ENCODE measurements at places on chromosomes 1 and 21. TPM values are rescaled to one million over a fixed set of nuclear protein-coding genes. Genes with fewer than 3 reads are reported as not detected.

DNA sequence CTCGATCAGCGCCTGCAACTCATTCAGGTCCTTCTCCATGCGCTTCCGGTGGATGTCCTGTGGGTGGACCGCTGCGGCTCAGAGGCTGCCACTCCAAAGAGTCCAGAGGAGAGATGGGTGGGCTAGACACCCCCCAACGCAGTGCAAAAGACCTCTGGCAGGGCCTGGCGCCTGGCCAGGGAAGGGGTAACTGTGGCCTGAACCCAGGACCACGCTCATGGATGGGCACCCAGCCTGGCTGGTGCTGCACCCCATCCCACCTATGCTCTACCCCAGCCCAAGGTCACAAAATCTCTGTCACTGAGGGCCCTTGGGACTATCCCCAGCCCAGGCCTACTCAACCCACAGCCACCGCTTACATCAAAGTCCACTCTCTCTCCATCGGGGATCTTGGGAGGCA lies 12.2 kb downstream of the TNNT2 start:
- no peaks in the 10 kb centered on the region for H3K4me1 ChIP-seq
- no peak for DNase-seq
- no peak overlapping the region for H3K27ac ChIP-seq
- no peaks in the 10 kb centered on the region for H3K27me3 ChIP-seq
- H3K4me3 ChIP-seq: no peak overlapping the region
- H3K36me3 ChIP-seq: no peaks in the 10 kb centered on the region

DNA sequence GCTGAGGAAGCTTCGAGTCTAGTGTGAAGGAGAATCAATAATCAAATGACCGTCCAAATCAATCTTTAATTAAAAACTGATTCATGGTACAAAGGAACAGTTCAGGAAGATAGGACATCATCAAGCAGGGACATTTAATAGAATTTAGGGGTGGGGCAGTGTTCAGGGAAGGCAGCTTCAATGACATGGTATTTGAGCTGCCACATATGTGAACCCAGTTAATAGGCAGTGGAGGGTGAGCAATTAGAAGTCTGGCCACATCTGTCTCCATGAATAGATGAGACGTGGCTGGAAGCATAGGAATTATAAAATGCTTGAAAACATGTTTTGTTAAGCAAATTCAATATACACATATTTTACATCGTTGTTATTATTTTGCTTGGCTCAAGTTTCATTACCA lies 362.7 kb downstream of the PRDM2 start:
- H3K4me3 ChIP-seq: no peak overlapping the region
- H3K27ac ChIP-seq: no peak overlapping the region
- no peaks in the 10 kb centered on the region for H3K4me1 ChIP-seq
- no peaks in the 10 kb centered on the region for H3K36me3 ChIP-seq
- no peaks in the 10 kb centered on the region for H3K27me3 ChIP-seq
- DNase-seq: no peak

Gene DYRK1A
- 79.9 TPM for total RNA-seq

Gene OR10Z1
- not detected for total RNA-seq

GRCh38 chr1:230123280-230124185 lies 56.5 kb downstream of the GALNT2 start:
- DNase-seq: no peak
- no peaks in the 10 kb centered on the region for H3K27me3 ChIP-seq
- no peak overlapping the region for H3K4me3 ChIP-seq
- peaks cover 39% of the 10 kb centered on the region for H3K4me1 ChIP-seq

DNA sequence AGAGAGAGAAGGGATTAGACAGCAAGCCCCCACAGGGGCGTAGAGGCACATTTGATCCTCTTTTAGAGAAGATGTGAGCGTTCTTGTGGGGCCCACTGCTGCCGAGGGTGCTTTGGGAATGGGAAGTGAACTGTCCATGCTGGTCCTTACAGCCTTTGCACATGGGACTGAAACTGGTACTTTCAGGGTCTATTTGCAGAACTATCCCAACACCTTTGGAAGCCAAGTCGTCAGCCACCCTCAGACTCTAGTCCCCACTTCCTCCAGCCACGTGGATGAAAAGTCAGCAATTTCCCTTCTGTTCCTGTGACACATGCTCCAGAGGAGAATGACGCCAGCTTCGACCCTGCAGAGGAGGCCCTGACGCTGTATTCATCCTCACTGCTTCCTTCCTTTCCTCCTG lies 2.6 kb upstream of the RAB7B start:
- H3K36me3 ChIP-seq: no peaks in the 10 kb centered on the region
- no peak for DNase-seq
- H3K4me3 ChIP-seq: no peak overlapping the region
- peaks cover 20% of the 10 kb centered on the region for H3K4me1 ChIP-seq
- H3K27me3 ChIP-seq: no peaks in the 10 kb centered on the region
- no peak overlapping the region for H3K27ac ChIP-seq

Gene KRTAP12-2
- total RNA-seq: not detected

- H3K4me3 ChIP-seq: no peak overlapping the region
- H3K36me3 ChIP-seq: no peaks in the 10 kb centered on the region
- no peak overlapping the region for H3K27ac ChIP-seq
- no peaks in the 10 kb centered on the region for H3K4me1 ChIP-seq
These were observed 18.5 kb downstream of the SELL start for GRCh38 chr1:169692756-169693460.

- no peaks in the 10 kb centered on the region for H3K36me3 ChIP-seq
- no peak overlapping the region for H3K4me3 ChIP-seq
- no peaks in the 10 kb centered on the region for H3K27me3 ChIP-seq
- H3K27ac ChIP-seq: no peak overlapping the region
- H3K4me1 ChIP-seq: peaks cover 3% of the 10 kb centered on the region
- DNase-seq: no peak
These were observed 50.6 kb downstream of the HSF2BP start for GRCh38 chr21:43608664-43609063.

- H3K4me3 ChIP-seq: no peak overlapping the region
- no peaks in the 10 kb centered on the region for H3K36me3 ChIP-seq
- no peak for DNase-seq
- no peak overlapping the region for H3K27ac ChIP-seq
These were observed 66.4 kb downstream of the PSMG1 start for GRCh38 chr21:39116761-39117439.

Gene TPTE
- total RNA-seq: not detected

DNA sequence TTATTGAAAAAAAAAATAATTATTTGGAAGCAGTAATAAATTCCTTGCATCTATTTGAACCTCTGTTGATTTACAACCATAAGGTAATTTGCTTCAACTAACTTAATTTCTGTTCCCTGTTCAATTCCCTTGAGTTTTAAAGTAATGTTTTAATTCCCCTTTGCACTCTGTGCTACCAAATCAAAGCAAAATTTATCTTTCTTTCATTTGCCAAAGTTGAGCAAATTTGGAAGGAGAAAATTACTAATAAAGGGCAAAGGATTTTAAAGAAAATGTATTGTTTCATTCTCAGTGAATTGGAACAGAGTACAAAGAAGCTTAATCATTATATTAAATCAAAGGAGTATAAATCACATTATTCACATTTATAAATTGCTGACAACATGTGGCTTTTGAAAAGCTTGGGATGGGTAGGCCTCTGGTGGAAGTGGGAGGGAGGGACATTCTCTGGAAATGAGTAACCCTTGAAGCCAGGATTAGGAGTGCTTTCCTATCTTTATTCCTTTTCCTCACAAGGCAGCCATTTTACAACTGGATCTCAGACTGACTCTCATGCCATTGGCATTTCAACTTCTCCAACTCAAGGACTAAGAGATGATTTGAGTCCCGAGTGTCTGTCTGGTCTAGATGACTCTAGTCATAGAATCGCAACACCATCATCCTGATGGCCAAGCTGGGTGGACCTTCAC lies 331.6 kb upstream of the DUSP10 start:
- no peaks in the 10 kb centered on the region for H3K36me3 ChIP-seq
- no peaks in the 10 kb centered on the region for H3K27me3 ChIP-seq
- peaks cover 4% of the 10 kb centered on the region for H3K4me1 ChIP-seq
- H3K4me3 ChIP-seq: no peak overlapping the region
- H3K27ac ChIP-seq: no peak overlapping the region
- no peak for DNase-seq

Gene LCK
- total RNA-seq: 0.82 TPM

DNA sequence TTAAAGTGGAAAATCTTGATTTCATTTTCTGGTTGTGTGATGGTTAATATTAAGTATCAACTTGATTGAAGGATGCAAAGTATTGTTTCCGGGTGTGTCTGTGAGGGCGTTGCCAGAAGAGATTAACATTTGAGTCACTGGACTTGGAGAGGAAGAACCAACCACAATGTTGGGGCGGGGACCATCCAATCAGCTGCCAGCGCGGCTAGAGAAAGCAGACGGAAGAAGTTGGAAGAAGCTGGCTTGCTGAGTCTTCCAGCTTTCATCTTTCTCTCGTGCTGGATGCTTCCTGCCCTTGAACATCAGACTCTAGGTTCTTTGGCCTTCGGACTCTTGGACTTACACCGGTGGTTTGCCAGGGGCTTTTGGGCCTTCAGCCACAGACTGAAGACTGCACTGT lies 832.6 kb upstream of the TMPRSS15 start:
- no peak for DNase-seq
- H3K27me3 ChIP-seq: no peaks in the 10 kb centered on the region
- no peak overlapping the region for H3K27ac ChIP-seq
- H3K4me3 ChIP-seq: no peak overlapping the region
- no peaks in the 10 kb centered on the region for H3K4me1 ChIP-seq
- no peaks in the 10 kb centered on the region for H3K36me3 ChIP-seq

- no peaks in the 10 kb centered on the region for H3K27me3 ChIP-seq
- no peak overlapping the region for H3K27ac ChIP-seq
- no peak overlapping the region for H3K4me3 ChIP-seq
- no peaks in the 10 kb centered on the region for H3K36me3 ChIP-seq
- DNase-seq: no peak
These were observed 34.9 kb downstream of the FAM151A start for GRCh38 chr1:54588377-54588776.

Gene OR2L5
- not detected for total RNA-seq

DNA sequence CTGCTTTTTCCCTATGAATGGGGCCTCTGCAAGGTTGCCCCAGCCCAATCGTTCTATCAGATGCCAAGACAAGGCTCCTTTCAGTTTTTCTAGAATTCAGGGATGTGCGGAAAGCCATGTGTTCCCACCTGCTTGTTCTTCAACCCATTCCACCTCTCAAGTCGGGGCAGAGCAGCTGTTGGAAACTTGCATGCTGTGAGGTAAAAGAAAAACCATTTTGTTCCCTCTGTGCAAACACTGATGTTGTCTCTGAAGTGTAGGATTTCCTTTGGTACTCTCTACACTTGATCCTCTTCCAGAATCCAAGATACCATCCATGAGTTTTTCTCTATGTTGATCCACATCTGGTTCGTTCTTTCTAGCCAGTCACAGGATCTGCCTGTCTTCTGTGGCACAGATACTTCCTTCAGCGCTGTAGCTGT lies 7.3 kb downstream of the IER5 start:
- peaks cover 74% of the 10 kb centered on the region for H3K4me1 ChIP-seq
- no peaks in the 10 kb centered on the region for H3K27me3 ChIP-seq
- H3K4me3 ChIP-seq: no peak overlapping the region
- no peaks in the 10 kb centered on the region for H3K36me3 ChIP-seq

Gene S100A14
- total RNA-seq: not detected

Gene MEX3A
- total RNA-seq: 0.13 TPM

Gene CFAP141
- total RNA-seq: not detected

Gene CELSR2
- 9.8 TPM for total RNA-seq

GRCh38 chr1:246012341-246012740 lies 494.7 kb downstream of the SMYD3 start:
- no peak overlapping the region for H3K27ac ChIP-seq
- no peak for DNase-seq
- no peaks in the 10 kb centered on the region for H3K36me3 ChIP-seq
- no peak overlapping the region for H3K4me3 ChIP-seq

- H3K4me1 ChIP-seq: no peaks in the 10 kb centered on the region
- no peaks in the 10 kb centered on the region for H3K27me3 ChIP-seq
- no peak overlapping the region for H3K4me3 ChIP-seq
- no peak for DNase-seq
- no peak overlapping the region for H3K27ac ChIP-seq
These were observed 398.9 kb downstream of the MATN1 start for GRCh38 chr1:30324251-30325084.

Gene LCE3D
- total RNA-seq: not detected

DNA sequence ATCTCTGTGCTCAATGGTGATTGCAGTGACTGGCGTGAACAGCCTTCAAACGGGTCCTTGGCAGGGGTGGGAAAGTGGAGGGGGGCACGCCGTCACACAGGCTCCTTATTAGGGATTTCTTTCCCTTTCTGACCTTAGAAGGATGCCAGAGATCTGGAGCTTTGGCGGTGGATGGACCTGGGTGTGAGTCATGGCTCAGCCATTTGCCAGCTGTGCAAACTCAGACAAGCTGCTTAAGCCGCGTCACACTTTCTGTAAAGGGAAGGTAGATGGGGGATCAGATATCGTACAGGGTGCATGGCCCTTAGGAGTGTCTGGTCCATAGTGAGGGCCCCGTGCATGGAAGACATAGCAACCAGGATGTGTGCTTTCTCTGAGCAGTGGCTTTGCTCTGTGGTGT lies 48.3 kb upstream of the C1orf174 start:
- no peaks in the 10 kb centered on the region for H3K4me1 ChIP-seq
- DNase-seq: no peak
- no peak overlapping the region for H3K27ac ChIP-seq
- no peak overlapping the region for H3K4me3 ChIP-seq

Gene KIF26B
- total RNA-seq: 0.06 TPM

Gene KCNN3
- total RNA-seq: 21.8 TPM

GRCh38 chr1:222006715-222007114 lies 264.8 kb upstream of the DUSP10 start:
- no peak overlapping the region for H3K27ac ChIP-seq
- no peak overlapping the region for H3K4me3 ChIP-seq
- H3K4me1 ChIP-seq: no peaks in the 10 kb centered on the region
- DNase-seq: no peak
- no peaks in the 10 kb centered on the region for H3K36me3 ChIP-seq

- H3K4me3 ChIP-seq: peak overlapping the region; percentile 81
- H3K36me3 ChIP-seq: no peaks in the 10 kb centered on the region
- peaks cover 6% of the 10 kb centered on the region for H3K4me1 ChIP-seq
These were observed 1.6 kb downstream of the TMEM50B start for GRCh38 chr21:33478182-33478581.

- peak within 1 kb of the TSS; percentile 70 for H3K4me3 ChIP-seq
- peak; percentile 70 for DNase-seq
- no peaks in the 10 kb centered on the region for H3K36me3 ChIP-seq
- H3K4me1 ChIP-seq: peaks cover 14% of the 10 kb centered on the region
- peaks cover 66% of the 10 kb centered on the region for H3K27me3 ChIP-seq
- peak within 1 kb of the TSS; percentile 51 for H3K27ac ChIP-seq
These were observed at the start of gene BATF3 for GRCh38 chr1:212699625-212700222. TSS of gene BATF3 (minus strand) at chr1:212699840. CDS start at chr1:212699762, 78 bp downstream.

DNA sequence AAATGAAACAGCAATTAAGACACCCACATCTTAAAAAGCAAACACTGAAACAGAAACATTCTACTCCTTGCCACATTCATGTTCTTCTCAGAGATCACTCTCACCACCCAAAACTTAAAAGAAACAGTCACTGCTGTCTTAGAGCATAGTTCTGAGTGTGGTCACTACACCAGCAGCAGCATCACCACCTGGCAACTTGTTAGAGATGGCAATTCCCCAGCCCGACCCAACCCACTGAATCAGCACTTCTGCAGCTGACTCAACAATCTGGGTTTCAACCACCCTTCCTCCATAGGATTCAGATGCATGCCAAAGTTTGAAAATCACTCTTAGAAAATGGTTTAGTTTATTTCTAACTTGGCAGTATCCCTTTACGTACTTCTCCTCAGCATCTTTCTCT lies 126.1 kb downstream of the CDC42BPA start:
- peak; percentile 56 for DNase-seq
- no peak overlapping the region for H3K4me3 ChIP-seq
- H3K27ac ChIP-seq: no peak overlapping the region

GRCh38 chr1:182339684-182340083 lies 51.9 kb downstream of the GLUL start:
- no peaks in the 10 kb centered on the region for H3K27me3 ChIP-seq
- H3K4me3 ChIP-seq: no peak overlapping the region
- peaks cover 28% of the 10 kb centered on the region for H3K4me1 ChIP-seq
- H3K36me3 ChIP-seq: no peaks in the 10 kb centered on the region
- no peak overlapping the region for H3K27ac ChIP-seq

Data from psoas muscle (tissue), 8 donors.